ENCODE measurements at places on chromosomes 3 and 15.
A peak's percentile ranks its signal among the peaks of the same experiment; 100 is the strongest.

DNA sequence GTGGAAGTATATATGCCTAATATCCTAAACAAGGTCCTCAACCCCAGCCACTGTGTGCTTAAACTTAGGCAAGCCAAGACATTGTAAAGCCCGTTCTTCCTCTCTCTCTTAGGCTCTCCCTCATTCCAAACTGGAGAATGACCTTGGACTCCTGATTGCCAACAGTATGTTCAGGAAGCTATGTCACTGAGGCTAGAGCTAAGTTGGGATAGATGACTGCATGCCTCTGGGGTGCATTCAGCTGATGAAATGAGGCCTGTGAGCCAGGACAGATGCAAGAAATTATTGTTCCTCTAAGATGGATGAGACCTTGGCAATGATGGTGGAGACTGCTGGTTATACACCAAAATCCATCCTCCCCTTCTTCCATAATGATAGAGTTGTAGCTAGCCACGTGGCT, 27.9 kb upstream of the TBC1D21 start:
- no peak for DNase-seq

- DNase-seq = no peak
Observed at GRCh38 chr3:189320511-189320910, 148.7 kb downstream of the TPRG1 start.

DNA sequence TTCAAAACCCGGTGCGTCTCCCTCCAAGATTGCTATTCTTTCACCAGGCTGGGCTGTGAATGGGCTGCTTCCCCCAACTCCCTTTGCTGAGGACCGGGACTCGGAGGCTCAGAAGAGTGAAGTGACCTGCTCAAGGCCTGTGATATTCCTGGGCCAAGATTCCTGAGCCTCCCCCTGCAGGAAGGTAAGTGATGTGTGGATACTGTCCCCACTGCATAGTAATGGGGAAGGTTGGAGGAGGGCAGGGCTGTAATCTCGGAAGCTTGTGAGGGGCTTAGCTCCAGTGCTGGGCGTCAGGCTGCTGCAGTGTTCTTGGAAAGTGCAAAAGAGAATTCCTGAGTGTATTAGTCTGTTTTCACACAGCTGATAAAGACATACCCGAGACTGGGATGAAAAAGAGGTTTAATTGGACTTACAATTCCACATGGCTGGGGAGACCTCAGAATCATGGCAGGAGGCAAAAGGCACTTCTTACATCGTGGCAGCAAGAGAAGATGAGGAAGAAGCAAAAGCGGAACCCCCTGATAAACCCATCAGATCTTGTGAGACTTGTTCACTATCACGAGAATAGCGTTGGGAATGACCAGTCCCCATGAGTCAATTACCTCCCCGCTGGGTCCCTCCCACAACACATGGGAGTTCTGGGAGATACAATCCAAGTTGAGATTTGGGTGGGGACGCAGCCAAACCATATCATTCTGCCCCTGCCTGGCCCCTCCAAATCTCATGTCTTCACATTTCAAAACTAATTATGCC, 67.6 kb downstream of the EFCAB12 start:
- DNase-seq = no peak

- DNase-seq = no peak
Observed at GRCh38 chr3:123024056-123024455, 3.5 kb downstream of the SEMA5B start.

- DNase-seq = no peak
Observed at GRCh38 chr3:124402791-124403190, 327.5 kb upstream of the UMPS start.

DNA sequence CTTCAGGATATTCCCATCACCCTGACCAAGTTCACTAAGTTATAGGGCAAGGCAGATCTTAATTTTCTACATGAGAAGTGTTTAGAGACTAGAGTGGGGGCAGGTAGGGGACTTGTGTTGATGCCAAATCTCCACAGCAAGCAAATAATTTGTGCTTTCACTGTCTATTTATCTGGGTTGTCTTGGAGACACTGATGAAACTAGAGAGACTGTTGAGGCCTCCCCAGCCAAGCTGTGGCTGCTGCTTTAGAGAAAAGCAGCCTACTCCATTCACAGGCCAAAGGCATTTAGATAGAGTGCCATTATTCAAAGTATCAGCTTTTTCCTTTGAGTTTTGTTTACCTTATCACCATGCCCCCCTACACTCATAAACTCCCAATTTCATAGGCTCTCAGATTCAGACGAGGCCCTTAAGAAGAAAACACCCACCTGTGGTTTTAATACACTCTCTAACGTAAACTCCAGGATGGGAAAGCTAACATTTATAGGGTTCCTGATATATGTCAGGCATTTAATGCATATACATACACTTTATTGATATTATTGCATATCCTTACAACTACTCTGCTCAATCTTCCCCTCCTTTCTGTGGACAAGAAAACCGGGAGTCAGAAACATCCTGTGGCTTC, 130.4 kb upstream of the FOXB1 start:
- DNase-seq = no peak

- DNase-seq = peak; percentile 86
Observed at GRCh38 chr3:32184187-32184730, 54.2 kb upstream of the CMTM8 start.

DNA sequence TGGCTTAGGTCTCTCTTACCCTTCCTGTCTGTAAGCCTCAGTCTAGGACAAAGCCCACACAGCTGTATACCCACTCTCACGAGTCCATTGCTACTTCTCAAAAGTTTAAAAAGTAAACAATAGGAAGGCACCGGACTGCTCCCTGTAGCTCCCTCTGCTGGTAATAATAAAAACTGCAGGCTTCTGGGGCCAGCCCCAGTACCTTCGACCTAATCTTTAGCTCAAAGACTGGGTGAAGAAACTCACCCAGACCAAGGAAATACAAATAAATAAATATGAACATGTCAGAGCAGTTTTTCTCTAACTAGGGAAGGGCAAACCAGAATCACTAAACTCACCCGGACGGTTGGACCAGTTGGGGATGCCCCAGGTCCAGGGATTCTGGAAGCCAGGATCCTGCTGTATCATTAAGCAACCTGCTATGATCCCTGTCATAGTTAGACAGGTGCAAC, 5.0 kb downstream of the FAM219B start:
- peak; percentile 41 for DNase-seq

DNA sequence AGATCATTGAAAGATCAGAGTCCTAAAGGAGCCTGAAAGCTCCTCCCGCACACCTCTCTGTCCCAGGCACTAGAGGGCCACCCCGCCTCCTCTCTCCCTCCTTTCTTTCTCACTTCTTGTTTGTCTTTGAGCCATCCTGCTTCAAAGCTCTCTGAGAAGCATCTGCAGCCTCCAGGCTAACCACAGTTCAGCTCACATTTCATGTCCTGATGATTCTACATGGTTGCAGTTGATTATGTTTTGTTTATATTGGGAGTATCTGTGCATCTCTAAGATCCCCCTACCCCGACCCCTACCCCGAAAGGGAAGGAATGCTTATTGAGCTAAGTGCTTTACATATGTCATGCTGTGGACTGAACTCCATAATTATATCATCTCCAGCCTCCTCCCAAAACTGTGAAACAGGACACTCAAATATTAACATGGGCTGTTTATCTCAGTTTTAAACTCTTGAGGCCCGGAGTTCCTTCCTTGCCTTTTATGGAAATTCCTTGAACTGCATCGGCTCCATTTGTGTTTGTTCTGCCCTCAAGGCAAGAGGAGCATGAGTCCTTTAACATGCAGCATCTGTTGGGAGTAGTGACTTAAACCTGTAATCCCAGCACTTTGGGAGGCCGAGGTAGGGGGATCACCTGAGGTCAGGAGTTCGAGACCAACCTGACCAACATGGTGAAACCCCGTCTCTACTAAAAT, 30.9 kb downstream of the MGLL start:
- peak; percentile 58 for DNase-seq

DNA sequence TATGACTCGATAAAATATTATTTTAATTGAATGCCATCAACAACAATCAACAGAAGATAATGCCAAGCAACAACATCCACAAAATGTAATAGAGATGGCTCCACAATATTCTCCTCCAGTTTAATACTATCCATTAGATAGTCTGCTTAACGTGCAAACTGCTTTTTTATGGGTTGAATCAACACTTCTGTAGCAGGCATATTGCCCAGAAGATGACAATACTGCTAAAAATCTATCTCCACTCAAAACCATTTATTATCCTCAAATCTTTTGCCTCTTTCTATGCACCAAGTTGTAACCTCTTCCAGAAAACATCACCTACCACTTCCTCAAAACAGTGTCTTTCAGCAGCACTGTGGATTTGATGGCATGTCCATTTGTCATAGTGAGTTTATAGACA, 295.7 kb upstream of the LMCD1 start:
- peak; percentile 20 for DNase-seq

DNA sequence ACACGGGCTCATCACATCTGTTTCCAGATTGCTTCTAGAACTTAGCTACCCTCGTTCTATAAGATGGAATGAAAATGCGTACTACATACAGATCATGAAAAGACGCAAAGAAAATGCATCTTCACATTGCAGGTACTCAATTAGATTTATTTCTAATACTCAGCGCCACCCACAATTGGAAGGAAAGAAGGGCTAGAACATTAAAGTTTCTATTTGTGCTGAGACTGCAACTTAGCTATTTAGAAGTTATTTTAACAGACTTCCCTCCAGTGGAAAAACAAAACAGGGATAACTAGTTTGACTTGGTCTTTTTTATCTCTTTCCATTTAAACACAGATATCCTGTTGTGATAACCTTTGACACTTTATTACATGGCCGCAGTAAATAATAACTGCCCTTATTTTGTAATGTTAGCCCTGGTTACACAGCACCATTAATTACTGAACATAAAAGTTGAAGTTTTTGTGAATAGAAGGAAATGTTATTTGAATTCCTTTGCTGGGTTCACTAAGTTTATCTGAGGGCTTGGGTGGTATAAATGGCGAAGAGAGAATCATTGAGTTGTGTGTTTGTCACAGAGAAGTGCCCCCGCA, 86.9 kb upstream of the SLC25A26 start:
- no peak for DNase-seq

- DNase-seq = no peak
Observed at GRCh38 chr3:26237036-26237682, 385.4 kb upstream of the LRRC3B start.

DNA sequence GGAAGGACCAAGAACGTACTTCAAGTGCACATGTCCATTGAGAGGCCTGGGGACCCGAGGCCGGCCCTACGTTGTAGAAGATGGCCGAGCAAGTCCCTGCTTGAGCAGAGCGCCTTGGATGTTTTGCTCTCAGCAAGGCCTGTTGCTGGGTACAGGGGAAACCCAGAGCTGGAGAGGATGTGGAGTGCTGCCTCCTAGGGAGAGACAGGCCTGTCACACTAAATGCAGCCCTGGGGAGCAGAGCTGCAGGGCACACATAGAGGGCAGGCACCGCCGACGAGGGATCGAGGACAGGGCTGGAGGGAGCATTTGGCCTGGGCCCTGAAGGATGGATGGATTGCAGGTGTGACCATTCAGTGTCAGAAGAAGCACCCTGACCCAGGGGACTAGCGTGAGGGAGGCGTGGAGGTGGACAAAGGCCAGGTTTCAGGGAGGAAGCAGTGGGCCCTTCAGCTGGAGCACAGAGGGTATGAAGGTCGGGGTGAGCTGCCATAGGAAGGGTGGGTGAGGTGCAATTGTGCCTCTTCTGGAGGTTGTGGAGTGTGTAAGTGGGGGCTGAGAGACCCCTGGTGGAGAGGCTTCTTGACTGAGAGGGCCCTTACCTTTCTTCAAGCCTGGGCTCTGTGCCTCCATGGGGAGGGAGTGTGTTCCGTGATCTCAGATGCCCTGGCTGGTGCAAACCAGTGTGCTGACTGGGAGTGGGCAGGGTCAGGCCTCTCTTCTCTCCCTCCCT, 142.4 kb downstream of the CHDH start:
- DNase-seq = no peak

GRCh38 chr3:47542471-47543173, 29.1 kb upstream of the ELP6 start:
- peak; percentile 51 for DNase-seq

DNA sequence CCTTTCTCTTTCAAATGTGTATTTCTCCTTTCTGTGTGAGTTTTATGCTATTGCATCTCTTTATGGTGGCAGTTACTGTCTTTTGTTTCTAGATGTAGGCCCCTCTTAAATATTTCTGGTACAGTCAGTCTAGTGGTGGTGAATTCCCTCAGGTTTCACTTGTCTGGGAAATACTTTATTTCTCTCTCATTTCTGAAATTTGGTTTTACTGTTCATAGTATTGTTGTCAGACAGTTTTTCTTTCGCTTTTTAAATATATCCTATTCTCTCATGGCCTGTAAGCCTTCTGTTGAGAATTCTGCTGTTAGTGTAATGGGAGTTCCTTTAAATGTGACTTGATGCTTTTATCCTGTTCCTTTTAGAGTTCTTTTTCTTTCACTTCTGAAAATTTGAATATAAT, 874.0 kb downstream of the PLOD2 start:
- DNase-seq = no peak

- DNase-seq = no peak
Observed at GRCh38 chr3:149291178-149291577, 42.3 kb downstream of the TM4SF18 start.

DNA sequence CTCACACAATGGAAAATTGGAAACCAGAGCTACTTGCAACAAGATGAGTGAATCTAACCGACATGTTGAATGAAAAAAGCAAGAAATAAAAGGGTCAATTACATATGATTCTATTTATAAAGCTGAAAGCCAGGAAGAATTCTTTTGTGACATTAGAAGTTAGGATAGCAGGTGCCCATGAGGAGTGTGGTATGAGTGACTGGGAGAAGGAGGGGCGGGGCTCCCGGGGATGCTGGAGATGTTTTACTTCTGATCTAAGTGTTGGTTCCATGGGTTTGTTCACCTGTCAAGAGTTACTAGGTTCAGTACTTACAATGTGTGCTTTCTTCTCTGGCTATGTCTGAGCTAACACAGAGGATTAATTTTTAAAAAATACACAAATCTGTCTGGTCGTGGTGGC, 60.8 kb downstream of the NSMCE3 start:
- no peak for DNase-seq
